ENCODE measurements at places on chromosomes 5 and 9.

DNA sequence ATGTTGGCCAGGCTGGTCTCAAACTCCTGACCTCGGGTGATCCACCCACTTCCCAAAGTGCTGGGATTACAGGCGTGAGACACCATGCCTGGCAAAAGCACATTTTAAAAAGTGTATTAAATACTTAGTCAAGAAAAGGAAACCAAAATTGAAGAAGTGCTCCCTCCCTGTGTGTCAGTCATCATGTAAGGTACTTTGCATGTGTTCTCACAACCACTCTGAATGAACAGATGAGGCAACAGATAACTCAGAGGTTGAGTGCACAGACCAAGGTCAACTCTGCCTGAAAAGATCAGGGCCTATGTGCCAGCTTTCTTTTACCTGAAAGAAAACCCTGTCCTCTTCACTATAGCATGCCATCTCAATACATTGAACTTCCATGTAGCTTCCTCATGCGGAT lies 289.7 kb downstream of the MRPS30 start:
- no peak for DNase-seq

GRCh38 chr5:52754051-52754450 lies 33.7 kb upstream of the ITGA1 start:
- DNase-seq: no peak

DNA sequence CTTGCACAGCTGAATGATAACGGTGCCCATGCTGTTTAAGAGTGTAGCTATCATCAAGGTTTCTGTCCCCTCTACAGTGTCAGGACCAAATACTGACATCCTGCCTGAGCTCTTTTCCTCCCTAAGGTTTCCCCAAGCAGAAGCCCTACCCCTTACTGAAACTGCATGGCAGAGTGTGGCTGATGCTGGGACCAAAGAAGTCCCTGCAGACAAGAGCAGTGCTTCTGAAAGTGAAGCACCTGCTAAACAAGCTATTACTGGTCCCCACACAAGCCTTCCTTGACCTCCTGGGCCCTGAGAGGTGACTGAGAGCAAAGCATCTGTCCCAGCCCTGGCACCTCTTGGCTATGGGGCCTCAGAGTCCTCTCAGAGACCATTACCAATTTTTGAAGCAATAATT lies 56.1 kb downstream of the CFAP90 start:
- no peak for DNase-seq

- peak; percentile 62 for DNase-seq
Observed at GRCh38 chr9:22446950-22447617, 460 bp downstream of the DMRTA1 start.

DNA sequence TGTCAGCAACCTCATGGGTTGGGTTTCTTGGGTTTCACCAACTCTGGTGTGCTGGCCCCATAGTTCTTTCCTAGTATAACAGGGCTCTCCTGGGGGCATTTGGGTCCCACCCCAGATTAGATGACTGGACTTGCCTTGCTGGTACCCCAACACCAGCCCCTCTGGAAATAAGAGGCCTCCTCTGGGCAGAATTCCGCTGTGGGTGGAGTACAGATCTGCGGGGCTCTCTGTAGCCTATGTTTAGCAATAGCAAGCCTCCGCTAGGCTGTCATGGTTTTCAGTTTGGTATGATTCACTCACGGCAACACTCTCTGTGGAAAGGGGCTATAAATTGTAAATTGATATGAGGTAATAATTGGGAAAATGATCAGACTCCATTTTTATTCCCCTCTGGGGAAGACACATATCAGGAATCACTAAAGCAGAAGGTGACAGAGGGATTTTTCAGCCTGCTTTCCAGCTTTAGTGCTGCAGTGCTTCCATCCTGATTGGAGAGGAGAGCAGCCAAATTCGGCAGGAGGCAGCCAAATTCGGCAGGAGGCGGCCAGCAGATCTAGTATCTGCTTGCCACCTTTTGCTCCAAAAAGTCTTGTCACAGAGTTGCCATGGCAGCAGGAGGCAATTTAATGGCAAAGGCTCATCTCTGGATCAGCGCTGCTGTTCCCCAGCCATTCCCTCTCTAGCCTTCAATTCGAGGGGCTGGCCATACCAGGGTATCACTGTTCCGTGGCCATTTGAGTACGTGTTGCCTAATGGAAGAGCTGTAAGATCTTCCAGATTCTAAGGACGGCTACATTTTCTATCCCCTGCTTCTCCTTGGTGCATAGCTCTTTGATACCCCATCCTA lies 84.6 kb downstream of the SLC44A1 start:
- no peak for DNase-seq

DNA sequence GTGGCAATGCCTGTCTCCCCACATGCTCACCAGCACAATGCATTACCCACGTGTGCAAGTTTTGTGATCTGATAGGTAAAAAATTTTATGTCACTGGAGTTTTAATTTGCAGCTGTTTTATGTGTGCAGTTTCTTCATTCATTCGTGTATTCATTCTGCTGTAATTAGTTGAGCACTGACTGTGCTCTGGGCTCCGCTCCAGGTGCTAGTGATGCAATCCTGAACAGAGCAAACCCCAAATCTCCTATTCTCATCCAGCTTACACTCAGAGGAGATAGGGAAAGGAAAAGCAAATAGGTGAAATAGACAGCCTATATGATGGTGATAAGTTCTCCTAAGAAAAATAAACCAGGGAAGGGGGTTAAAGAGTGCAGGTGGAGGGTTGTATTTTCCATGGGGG lies 148.4 kb downstream of the TENT4A start:
- DNase-seq: no peak

GRCh38 chr5:145775411-145775810 lies 59.7 kb downstream of the PRELID2 start:
- peak; percentile 50 for DNase-seq

- DNase-seq: no peak
Observed at GRCh38 chr9:93306579-93307091, 122.7 kb downstream of the WNK2 start.
